ENCODE measurements at places on chromosomes 2 and 18. TPM values are rescaled to one million over a fixed set of nuclear protein-coding genes. Genes with fewer than 3 reads are reported as not detected.

Gene HDAC4
- total RNA-seq: 19.9 TPM

Gene GBX2
- total RNA-seq: not detected

Gene VIT
- total RNA-seq: 2.3 TPM

Gene LINC00305
- not detected for total RNA-seq

Gene C1GALT1C1L
- total RNA-seq: 1.0 TPM

Gene KCNF1
- total RNA-seq: 0.29 TPM

Gene POMC
- total RNA-seq: 3.8 TPM

Gene TM4SF20
- total RNA-seq: not detected

Gene LIMS3
- 2.3 TPM for total RNA-seq

Gene PCARE
- not detected for total RNA-seq

Gene DAW1
- 0.17 TPM for total RNA-seq

Gene KCNE4
- 21.2 TPM for total RNA-seq

Data from smooth muscle cell of trachea (primary cell).